Gastroesophageal sphincter (tissue), 4 donors: ENCODE measurements at places on chromosomes 11 and 22.

- peak overlapping the region; percentile 50 for H3K27ac ChIP-seq
- H3K4me1 ChIP-seq = peaks cover 50% of the 10 kb centered on the region
- H3K36me3 ChIP-seq = no peaks in the 10 kb centered on the region
- no peak overlapping the region for H3K4me3 ChIP-seq
- no peaks in the 10 kb centered on the region for H3K27me3 ChIP-seq
Observed at GRCh38 chr11:64095273-64095817, 59.6 kb downstream of the FLRT1 start.

- H3K4me3 ChIP-seq = no peak overlapping the region
- H3K36me3 ChIP-seq = no peaks in the 10 kb centered on the region
- no peak overlapping the region for H3K27ac ChIP-seq
Observed at GRCh38 chr11:14304601-14305000, 54.4 kb downstream of the RRAS2 start.

GRCh38 chr11:105579111-105579510, 30.8 kb upstream of the GRIA4 start:
- H3K4me1 ChIP-seq = no peaks in the 10 kb centered on the region
- no peak overlapping the region for H3K27ac ChIP-seq
- no peaks in the 10 kb centered on the region for H3K27me3 ChIP-seq
- H3K4me3 ChIP-seq = no peak overlapping the region

DNA sequence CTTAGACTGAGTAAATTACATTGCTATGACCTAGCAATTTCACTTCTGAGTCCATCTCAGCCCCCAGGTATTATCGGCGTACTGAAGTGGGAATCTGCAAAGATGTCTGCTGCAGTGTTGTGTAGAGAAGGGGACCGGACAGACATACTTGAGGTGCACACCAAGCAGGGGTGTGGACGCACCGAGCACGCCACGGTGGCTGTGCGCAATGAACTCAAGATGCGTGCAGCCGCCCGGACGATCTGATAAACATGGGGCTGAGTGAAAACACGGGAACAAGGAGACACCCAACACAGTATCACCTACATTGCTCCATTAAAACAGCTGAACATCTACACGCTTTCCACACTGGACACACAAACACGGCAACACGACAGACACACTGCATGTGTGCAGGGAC, 454.3 kb downstream of the OPCML start:
- no peak overlapping the region for H3K4me3 ChIP-seq
- H3K4me1 ChIP-seq = no peaks in the 10 kb centered on the region
- peaks cover 87% of the 10 kb centered on the region for H3K27me3 ChIP-seq
- H3K27ac ChIP-seq = no peak overlapping the region
- H3K36me3 ChIP-seq = no peaks in the 10 kb centered on the region

DNA sequence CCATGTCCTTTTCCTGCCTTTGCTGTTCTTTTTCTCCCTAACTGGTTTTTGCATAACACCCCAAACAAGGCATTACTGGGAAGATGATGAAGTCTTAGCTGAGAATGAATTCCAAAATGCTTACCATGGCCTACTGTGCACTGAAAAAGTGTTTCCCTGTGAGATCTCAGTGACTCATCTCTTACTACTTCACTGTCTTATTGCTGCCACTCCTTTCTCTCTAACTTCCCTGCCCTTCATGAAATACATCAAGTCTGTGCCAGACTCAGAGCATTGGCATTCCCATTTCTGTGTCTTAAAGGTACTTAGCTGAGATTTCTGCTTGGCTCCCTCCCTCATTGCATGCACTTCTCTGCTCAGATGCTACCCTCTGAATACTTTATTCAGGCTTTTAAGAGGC, 49.1 kb upstream of the MUC15 start:
- H3K4me1 ChIP-seq = no peaks in the 10 kb centered on the region
- H3K27me3 ChIP-seq = no peaks in the 10 kb centered on the region
- H3K4me3 ChIP-seq = no peak overlapping the region
- H3K27ac ChIP-seq = no peak overlapping the region
- no peaks in the 10 kb centered on the region for H3K36me3 ChIP-seq

- no peak overlapping the region for H3K27ac ChIP-seq
- no peaks in the 10 kb centered on the region for H3K36me3 ChIP-seq
- no peak overlapping the region for H3K4me3 ChIP-seq
- H3K27me3 ChIP-seq = peaks cover 56% of the 10 kb centered on the region
Observed at GRCh38 chr22:26210334-26210733, 41.1 kb downstream of the SEZ6L start.

DNA sequence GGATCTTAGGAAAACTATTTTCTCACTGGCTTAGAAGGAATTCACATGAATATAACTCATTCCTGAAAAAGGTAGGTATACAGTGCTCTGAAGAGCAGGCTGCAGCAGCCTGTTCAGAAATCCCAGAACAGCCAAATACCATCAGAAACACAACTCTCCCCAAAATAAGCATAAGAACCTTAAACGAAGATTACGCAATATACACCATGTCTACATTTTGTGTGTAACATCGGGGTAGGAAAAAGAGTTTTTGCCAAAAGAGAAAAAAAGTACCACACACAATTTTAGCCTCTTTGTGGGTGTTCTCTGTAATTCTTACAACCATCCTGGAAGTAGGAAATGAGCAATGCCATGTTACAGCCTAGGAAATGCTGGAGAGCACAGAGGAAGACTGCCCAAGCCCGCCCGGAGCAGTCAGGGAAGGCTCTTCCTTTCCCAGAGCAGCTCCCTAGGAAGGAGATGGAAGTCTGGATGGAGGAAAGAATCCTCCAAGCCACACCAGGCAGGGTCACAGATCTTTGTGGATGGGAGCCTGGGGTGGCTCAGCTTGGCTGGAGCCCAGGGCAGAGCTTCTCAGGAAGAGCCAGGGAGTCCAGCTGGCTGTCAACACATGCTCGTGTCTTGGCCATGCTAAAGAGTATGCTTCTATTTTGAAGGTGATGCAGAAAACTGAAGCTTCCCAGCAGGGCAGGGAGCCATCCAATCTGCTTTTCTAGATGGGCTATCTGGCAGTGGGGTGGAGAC, 49.7 kb upstream of the ARFGAP3 start:
- H3K36me3 ChIP-seq = peaks cover 20% of the 10 kb centered on the region
- H3K4me3 ChIP-seq = no peak overlapping the region
- H3K4me1 ChIP-seq = peaks cover 35% of the 10 kb centered on the region

DNA sequence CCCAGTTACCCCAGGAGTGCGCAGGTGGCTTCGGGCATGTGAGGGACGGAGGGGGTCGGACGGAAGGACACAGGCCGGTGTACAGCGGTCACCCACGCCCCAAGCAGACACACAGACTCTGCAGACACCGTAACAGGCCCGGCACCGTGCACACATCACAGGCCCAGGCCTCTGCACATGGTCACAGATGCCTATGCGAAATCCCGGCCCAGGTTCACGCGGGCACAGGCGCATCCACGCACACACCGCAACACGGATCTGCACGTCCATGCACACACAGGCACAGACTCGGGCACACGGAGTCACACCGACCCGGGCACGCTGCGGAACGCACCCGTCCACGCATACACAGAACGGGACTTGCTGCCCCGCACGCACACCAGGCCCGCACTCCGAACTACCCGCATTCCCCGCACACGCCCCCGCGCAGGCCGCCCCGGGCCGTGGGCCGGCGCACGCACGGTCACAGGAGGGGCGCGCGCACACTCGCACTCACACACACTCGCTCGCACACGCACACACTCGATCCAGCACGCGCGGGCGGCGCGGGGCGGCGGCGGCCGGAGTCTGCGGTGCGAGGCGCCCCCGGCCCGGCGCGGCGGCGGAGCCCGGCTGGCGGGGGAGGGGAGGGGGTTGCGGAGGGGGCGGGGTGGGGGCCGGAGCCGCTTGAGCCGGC, at the start of gene MGAT3:
Gene MGAT3 (plus strand): TSS at position 491 of the 676 bp plus-strand sequence. CDS start 30,336 bp downstream, outside the sequence.
- peak within 1 kb of the TSS; percentile 71 for H3K27ac ChIP-seq
- H3K4me1 ChIP-seq = no peaks in the 10 kb centered on the region
- peak; percentile 17 for ATAC-seq
- no peaks in the 10 kb centered on the region for H3K36me3 ChIP-seq
- peak within 1 kb of the TSS; percentile 63 for H3K4me3 ChIP-seq

DNA sequence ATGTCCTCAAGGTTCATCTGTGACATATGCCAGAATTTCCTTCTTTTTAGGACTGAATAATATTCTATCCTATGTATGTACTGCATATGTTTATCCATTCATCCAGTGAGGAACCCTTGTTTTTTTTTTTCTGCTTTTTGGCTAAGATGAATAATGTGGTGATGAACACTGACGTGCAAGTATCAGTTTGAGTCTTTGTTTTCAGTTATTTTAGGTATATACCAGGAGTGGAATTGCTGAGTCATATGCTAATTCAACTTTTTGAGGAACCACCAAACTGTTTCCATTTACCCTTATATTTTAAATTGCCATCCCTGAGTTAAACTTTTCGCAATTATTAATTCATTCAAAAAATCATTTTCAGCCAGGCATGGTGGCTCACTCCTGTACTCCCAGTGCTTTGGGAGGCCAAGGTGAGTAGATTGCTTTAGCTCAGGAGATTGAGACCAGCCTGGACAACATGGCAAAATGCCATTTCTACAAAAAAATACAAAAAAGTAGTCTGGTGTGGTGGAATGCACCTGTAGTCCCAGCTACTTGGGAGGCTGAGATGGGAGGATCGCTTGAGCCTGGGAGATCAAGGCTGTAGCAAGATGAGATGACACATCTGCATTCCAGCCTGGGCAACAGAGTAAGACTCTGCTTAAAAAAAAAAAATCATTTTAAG, 64.2 kb downstream of the MICAL2 start:
- H3K27me3 ChIP-seq = no peaks in the 10 kb centered on the region
- no peak for ATAC-seq
- no peaks in the 10 kb centered on the region for H3K36me3 ChIP-seq
- no peak overlapping the region for H3K4me3 ChIP-seq
- no peaks in the 10 kb centered on the region for H3K4me1 ChIP-seq
- no peak overlapping the region for H3K27ac ChIP-seq

GRCh38 chr11:6431861-6432260, 8.9 kb downstream of the HPX start:
- ATAC-seq = no peak
- H3K27ac ChIP-seq = no peak overlapping the region
- no peaks in the 10 kb centered on the region for H3K27me3 ChIP-seq
- no peaks in the 10 kb centered on the region for H3K36me3 ChIP-seq
- no peaks in the 10 kb centered on the region for H3K4me1 ChIP-seq
- H3K4me3 ChIP-seq = no peak overlapping the region

DNA sequence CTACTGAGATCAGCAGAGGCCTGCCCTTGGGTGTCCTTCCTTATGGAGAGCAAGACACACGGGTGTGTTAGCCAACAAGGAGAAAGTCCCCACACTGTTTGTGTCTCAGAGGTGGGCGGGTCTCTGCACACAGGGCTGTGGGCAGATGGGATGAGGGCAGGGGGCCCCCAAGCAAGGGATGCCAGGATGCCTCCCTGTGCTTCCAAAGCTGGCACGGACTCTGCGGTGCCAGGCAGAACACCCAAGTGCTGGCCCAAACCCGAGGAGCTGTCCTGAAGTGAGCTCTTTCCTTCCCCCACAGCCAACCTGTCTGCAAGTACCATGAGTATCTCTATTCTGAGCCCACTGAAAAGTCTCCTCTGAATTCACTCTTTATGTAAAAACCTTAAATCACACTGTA, 273.3 kb downstream of the CTTN start:
- H3K27me3 ChIP-seq = peaks cover 19% of the 10 kb centered on the region
- no peak for ATAC-seq
- no peak overlapping the region for H3K27ac ChIP-seq
- no peaks in the 10 kb centered on the region for H3K4me1 ChIP-seq
- no peaks in the 10 kb centered on the region for H3K36me3 ChIP-seq
- H3K4me3 ChIP-seq = no peak overlapping the region

DNA sequence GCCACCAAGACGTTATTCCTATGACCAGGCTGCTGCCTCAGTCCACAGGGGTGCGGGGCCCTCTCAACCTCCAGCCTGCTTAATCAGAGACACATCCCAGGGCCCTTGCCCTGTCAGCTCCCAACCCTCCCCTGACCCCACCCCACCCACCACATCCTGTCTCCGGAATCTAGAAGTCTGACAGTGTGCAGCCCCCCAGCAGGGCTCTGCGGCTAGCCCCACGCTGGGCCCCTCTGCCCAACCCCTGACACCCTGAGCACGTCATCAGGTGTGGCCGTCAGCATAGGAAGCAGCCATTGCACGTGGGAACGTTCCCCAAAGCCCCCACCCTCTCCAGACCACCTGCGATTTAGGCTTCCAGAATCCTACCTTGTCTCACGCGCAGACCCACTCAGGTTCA, 34.3 kb upstream of the IGSF9B start:
- H3K27me3 ChIP-seq = no peaks in the 10 kb centered on the region
- no peak overlapping the region for H3K4me3 ChIP-seq
- no peak overlapping the region for H3K27ac ChIP-seq
- ATAC-seq = no peak
- no peaks in the 10 kb centered on the region for H3K36me3 ChIP-seq

DNA sequence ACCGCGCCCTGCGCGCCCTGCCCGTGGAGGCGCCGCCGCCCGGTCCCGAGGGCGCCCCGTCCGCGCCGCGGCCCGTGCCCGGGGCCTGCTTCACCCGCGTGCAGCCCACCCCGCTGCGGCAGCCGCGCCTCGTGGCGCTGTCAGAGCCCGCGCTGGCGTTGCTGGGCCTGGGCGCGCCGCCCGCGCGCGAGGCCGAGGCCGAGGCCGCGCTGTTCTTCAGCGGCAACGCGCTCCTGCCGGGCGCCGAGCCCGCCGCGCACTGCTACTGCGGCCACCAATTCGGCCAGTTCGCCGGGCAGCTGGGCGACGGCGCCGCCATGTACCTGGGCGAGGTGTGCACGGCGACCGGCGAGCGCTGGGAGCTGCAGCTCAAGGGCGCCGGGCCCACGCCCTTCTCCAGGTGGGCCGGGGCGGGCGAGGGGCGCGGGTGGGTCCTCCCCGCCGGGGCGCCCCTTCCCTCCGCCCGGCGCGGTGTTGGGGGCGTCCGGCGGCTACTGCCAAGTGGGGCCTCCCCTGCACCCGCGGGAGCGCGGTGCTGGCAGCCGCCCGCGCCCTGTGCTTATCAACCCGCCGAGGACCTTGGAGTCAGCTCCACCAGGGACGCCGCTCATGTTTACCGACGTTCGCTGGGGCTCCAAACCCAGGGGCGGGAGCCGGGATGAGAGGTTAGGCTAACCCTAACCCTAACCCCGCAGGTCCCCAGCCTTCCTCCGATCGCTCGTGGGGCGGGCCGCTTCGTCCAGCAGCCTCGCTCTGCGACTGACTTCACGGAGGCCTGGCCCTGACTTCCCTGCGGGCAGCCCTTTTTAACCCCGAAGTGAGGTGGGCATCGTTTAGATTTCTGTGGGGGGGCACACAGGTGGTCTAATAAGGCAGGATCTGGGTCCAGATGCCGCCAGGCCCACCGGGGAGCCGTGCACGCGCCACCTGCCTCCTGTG, 649 bp downstream of the SELENOO start:
- peaks cover 46% of the 10 kb centered on the region for H3K36me3 ChIP-seq
- no peaks in the 10 kb centered on the region for H3K27me3 ChIP-seq
- H3K4me1 ChIP-seq = no peaks in the 10 kb centered on the region
- ATAC-seq = peak; percentile 66
- peak overlapping the region; percentile 94 for H3K27ac ChIP-seq

GRCh38 chr11:7833527-7833926, 36.8 kb upstream of the OR5P2 start:
- no peak overlapping the region for H3K27ac ChIP-seq
- no peaks in the 10 kb centered on the region for H3K36me3 ChIP-seq
- no peaks in the 10 kb centered on the region for H3K4me1 ChIP-seq
- peaks cover 3% of the 10 kb centered on the region for H3K27me3 ChIP-seq
